GM19239 (cell line): ENCODE measurements at places on chromosomes 3 and 15.

DNA sequence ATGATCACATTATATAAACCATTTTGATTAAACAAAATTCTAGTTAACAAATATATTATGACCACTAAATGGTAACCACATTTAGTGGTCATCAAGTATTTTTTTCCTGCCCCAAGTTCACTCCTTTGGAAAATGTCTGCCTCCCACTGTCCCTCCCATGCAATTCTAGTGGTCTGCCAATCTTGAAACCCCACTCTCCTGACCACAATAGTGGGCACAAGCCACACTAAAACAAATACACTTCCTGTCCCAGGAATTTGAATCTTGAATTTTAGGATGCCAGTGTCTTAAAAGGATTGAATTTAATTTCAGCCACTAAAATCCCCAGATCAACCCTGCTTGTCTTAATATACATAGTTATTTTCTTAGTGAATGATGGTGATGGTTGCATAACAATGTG is 14.0 kb upstream of the GPR156 start:
- no peak for DNase-seq

DNA sequence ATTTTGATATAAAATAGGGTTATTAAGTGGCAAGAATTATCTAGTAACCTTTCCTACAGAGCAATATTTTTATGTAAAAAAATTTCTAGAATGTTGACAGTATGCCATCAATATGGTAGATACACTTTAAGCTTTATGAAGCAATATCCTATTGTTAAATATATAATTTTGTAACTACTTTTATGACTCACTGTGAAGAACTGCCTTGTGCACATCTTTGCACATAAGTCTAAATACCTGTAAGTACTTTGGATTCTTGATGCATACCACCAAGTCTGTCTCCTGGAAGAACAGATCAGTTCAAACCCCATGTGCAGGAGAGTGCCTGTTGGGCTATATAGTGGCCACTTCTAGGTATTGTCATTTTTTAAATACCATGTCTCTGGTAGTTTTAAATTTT is 205.7 kb upstream of the EIF1B start:
- no peak for DNase-seq

- no peak for DNase-seq
Observed at GRCh38 chr3:107990433-107990832, 100.4 kb downstream of the CD47 start.

DNA sequence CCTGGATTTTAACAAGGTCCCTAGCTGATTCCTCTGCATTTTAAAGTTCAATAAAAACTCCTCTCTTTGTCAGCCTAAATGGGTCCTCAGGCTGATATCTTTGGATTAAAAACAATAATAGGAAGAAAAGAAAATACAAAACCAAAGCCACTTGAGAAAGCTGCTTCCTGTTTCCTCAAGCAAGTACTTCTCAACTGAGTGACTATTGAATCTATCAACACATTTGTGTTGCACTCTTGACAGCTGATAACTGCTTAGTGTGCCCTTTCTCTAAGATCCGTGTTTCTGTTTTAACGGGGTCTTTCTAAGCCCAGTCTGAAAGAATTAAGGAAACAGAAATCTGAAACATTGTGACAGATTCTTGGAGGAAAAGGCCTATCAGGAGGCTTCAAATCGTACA is 410.7 kb downstream of the GRM7 start:
- DNase-seq, result no peak

GRCh38 chr3:129605203-129605921 is 1.1 kb downstream of the PLXND1 start:
- DNase-seq, result no peak

DNA sequence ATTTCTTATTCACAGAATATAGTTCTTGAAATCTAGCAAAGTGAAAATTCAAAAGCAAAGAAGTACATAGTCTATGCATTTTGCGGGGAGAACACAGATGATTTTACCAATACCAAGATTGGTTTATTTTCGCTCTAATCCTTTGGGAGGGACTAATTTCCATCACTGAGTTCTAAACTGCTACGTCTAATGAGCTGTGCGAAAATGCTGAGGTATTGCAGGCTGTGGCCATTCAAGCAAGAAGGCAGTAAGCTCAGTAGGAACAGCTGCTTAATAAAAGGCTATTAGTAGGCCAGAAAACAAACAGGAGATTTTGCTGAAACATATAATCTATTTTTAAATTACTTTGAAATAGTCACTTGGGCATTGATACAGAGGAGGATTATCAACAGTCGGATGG is 379.0 kb downstream of the CNTN4 start:
- DNase-seq, result no peak

DNA sequence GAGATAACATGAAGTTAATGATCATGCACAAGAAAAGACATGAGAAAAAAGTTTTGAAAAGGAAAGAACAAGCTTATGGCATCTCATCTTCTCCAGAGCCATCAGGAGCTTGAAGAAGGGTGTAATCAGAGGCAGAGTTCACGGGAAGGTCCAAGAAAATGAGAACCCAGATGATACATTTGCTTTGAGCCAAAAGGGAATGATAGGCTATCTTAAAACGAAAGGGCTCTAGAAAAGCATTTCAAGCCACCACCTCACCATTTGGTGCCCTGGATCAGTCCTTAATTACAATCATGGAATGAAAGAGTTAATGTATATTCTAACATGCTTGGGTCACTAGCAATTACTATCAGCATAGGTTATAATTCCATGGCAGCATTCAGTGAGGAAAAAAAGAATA is 781.8 kb downstream of the ROBO1 start:
- DNase-seq, result no peak
